ENCODE measurements at places on chromosomes 13 and 19.

DNA sequence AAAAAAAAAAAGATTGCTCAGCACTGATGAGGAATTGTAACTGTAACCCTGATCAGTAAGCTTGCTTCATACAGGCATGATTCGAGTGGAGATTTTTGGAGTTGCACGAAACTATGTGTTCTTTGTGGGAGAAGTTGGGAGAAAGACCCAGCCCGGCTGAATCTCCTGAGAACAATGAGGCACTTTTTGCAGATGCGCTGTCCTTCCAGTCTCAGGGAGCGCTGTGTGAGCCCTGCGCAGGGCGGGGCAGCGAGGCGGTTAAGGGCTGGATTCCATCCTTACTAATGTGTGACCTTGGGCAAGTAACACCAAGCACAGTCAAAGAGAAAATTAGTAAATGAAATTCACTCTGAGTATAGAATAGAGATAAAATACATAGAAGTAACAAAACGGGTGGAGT lies 76.9 kb downstream of the SIPA1L3 start:
- DNase-seq = no peak

- no peak for DNase-seq
Measured at GRCh38 chr19:50725911-50726230, 2.7 kb downstream of the CLEC11A start.

DNA sequence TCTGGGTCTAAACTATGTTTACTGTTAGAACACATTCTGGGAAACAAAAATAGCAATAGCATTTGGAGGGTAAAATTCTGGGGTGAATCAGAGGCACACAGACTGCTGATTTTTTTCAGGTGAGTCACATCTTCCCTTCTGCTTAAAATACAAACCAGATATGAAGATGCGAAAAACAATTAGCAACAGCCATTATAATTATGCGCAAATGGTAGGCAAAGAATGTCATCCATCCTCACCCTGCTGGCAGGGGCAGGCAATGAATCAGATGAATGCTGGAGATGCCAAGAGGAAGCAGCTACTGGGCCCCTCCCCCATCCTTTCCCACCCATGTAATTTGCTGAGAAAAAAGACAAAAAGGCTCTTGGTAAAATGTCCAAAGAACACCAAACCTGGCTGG lies 282.9 kb downstream of the KLF5 start:
- no peak for DNase-seq

DNA sequence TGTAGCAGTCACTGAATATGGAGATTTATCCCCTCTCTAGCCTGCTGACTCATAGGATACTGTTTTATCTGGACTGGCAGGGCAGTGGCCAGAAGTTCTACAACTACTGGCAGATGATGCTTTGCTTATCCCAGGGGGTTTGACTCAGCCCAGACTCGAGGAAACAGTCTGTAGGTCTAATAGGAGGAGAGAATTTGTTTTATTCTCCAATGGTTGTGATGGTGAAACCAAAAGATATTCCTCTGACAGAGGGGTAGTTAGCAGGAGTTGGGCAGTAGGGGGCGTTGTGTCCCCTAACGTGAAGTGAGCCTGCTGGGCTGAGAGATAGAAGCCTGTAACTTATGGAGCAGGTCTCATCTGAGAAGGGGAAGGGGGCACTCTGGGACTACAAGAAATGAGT lies 74.9 kb downstream of the WTIP start:
- no peak for DNase-seq

DNA sequence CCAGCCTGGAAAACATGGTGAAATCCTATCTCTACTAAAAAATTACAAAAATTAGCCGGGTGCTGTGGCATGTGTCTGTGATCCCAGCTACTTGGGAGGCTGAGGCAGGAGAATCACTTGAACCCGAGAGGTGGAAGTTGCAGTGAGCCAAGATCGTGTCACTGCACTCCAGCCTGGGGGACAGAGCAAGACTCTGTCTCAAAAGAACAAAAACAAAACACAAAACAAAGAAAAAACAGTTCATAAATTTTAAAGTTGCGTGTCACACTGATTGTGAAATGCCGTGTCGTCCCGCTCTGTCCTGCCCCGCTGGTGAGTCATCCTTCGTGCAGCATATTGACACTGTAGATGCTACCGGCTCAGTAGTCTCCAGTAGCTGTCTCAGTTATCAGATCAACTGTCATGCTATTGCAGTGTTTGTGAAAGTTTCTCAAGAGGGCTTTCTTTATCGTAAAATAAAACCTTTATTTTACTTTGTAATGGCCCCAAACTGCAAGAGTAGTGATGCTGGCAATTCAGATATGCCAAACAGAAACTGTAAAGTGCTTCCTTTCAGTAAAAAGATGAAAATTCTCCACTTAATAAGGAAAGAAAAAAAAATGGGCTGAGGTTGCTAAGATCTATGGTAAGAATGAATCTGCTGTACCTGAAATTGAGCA lies 36.4 kb upstream of the IGFL1 start:
- no peak for DNase-seq

Data from NCI-H2107 (cell line).